ENCODE measurements at places on chromosomes 11 and 22.

DNA sequence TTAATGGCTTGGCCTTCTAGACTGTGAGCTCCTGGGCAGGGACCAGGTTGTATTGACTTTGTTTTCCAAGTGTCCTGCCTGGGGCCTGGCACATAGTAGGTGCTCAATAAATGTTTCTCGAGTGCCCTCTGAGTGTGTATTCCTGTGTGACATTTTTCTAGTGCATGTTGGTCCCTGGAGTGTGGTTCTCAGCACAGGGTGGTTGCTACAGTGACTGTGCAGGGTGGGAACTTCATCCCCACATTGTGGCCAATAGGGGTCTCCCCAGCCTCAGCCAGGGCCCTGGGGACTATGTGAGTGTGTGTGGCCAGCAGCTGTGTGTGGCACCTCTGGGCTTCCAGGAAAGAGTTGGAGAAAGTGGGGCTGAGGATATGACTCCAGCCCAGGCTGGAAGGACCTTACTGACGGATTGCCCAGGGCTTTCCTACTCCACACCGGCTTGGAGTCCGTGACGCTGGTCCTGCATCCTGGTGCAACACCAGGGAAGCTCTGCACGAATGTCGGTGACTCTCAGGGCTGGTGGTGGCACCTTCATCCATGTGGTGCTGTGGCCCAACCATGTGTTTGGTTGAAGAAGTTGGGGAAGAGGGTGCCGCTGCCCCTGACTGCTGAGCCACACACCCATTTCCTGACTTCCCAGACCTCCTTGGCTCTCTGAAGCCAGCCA is 9.0 kb upstream of the MARK2 start:
- DNase-seq: peak; percentile 59

- peak; percentile 47 for DNase-seq
These were observed 9.8 kb downstream of the MMP20 start for GRCh38 chr11:102615077-102615893.

GRCh38 chr11:70272009-70272408 is 1.5 kb downstream of the PPFIA1 start:
- DNase-seq: no peak

DNA sequence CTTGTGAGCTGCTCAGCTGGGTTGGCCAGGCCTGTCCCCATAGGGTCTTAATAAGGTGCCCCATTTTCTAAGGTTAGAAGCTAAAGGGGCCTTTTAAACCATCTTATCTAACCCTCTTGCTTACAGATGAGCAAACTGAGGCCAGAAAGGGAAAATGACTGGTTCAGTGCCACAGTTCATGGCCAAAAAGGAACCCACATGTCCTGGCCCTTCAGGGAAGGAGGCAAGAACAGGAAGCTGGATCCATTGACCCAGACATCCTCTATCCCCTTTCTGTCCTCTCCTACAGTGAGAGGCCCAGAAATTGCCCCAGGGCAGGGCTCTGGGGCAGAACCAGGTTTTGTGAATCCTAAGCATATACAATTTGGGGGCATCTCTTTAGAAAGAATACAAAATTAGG is 10.0 kb downstream of the PRG3 start:
- no peak for DNase-seq

GRCh38 chr22:27603800-27604144 is 197.8 kb downstream of the MN1 start:
- peak; percentile 59 for DNase-seq

- DNase-seq: no peak
These were observed 28.6 kb upstream of the YPEL1 start for GRCh38 chr22:21764038-21764804.

GRCh38 chr11:112271242-112271641 is 10.6 kb upstream of the PLET1 start:
- DNase-seq: no peak

DNA sequence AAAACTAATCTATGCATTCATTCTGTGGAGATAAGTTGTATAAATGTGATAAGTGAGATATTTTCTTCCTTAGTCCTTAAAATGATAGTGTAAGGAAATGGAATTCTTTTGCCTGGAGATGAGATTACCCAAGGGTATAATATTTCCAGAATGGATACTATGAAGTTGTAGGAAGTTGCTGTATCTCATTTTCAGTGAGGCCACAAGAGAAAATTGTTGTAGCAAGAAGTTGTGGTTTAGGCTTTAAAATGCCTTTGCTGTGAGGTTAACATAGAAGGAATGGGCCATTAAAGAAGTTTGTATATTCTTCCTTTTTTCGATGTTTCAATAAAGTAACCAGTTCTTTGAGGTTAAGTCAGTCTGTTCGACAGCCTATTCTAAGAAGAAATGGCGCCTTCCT is 50.7 kb upstream of the LIN7C start:
- no peak for DNase-seq

All from ELF-1 (cell line).